ENCODE measurements at places on chromosomes 3 and 15.

DNA sequence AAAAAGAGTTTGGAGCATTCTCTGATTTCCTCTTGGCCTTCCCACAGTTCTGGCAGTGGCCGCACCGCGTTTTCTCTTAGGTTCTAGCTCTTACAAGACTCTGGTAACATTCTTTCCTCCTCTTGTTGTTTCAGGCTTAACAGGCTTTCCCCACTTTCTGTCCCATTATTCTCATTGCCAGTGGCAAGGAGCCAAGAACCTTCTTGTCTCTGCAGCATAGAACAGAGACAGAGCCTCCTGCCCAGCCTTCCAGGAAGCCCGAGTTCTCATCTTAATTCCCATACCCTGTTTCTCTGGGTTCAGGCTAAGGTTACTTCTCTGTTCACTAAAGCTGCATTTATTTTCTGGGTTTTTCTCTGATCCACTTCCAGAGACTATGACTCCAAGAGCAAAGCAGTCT, 61.1 kb downstream of the DUT start:
- no peak for DNase-seq

GRCh38 chr3:48565591-48566400, 2.2 kb upstream of the UCN2 start:
- no peak for DNase-seq

GRCh38 chr15:29888646-29889045, 66.4 kb upstream of the TJP1 start:
- no peak for DNase-seq

- no peak for DNase-seq
Measured at GRCh38 chr3:100561459-100562158, 47.8 kb upstream of the ADGRG7 start.

- DNase-seq = no peak
Measured at GRCh38 chr3:100425316-100425715, 24.0 kb downstream of the LNP1 start.

DNA sequence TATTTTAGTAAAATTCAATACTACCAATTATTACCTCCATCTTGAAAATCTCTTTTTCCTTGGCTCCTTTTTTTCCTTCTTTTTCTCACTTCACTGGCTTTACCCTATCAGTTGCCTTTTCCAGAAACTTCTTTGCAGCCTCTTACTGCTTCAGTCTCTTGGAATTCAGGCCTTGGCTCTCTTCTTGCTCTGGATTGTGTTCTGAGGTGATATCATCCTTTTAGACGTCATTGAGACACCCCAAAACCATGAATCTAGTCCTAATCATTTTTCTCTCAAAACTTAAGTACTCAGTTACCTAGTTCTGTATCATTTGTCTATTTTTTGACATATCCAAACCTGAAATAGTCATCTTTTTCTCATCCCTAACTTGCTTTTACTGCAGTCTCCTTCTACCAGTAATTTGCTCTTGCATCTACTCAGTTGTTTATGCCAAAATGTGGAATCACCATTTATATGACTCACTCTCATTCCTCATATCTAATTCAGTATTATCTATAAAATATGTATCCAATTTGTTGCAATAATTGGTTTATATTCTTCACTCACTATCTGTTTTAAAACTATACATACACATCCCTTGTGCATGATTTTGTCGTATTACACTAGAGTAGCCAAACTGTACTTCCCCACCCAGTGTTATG, 703.2 kb upstream of the CCDC54 start:
- DNase-seq = no peak

All from CD4-positive, alpha-beta T cell treated with Interferon alpha-2 for 1 hour (primary cell).